ENCODE measurements at places on chromosomes 4 and X.

DNA sequence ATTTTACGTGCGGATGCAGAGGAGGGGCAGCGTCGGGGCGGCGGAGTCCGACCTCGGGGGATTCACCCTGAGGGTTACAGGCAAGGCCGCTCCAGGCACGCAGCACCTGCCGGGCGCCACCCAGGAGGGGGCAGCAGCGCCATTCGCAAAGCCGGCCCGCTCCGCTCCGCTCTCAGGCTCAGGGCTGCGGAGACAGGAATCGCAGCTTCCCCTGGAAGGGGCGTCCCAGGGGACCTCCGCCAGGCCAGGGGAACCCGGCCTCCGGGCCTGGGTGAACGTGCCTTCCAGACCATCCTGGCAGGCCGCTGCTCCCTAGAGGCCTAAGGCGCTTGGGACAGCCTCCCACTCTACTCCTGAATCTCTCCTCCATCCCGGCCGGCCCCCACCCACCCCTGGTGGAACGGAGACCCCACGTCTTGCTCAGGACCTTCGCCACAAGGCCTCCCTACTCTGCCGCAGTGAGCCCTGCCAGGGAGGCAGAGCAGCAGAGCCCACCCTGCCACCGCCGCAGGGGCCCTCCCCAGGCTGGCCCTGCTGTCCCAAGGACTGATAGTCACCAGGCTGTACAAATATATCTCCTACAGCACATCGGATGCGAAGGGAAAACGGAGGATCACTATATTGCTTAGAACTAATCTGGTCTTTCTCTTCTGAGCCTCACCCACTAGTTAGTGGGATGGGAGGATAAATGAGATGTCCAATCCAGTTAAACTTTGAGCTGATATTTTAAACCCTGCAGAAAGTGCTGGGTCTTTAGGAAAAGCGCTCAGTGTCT, 115.0 kb downstream of the SMIM20 start:
- no peak for DNase-seq

- no peak for DNase-seq
Observed at GRCh38 chr4:123415977-123416376, 19.4 kb downstream of the SPRY1 start.

DNA sequence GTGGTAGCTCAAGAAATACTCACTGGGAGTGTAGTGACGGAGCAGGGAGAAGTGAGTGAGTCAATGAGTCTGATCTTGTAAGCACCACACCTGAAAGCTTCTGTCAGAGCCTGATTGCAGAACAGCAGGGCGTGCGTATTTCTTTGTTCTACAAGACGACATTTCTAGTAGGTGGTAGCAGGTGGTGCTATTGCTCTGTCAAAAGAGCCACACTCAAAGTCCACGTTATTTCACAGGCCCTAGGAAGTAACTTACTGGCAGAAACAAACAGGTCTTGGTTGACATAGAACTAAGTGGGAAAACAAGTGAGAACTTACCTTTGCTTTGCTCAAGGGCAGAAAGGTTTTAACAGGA, 46.4 kb upstream of the SPRY1 start:
- peak; percentile 78 for DNase-seq

DNA sequence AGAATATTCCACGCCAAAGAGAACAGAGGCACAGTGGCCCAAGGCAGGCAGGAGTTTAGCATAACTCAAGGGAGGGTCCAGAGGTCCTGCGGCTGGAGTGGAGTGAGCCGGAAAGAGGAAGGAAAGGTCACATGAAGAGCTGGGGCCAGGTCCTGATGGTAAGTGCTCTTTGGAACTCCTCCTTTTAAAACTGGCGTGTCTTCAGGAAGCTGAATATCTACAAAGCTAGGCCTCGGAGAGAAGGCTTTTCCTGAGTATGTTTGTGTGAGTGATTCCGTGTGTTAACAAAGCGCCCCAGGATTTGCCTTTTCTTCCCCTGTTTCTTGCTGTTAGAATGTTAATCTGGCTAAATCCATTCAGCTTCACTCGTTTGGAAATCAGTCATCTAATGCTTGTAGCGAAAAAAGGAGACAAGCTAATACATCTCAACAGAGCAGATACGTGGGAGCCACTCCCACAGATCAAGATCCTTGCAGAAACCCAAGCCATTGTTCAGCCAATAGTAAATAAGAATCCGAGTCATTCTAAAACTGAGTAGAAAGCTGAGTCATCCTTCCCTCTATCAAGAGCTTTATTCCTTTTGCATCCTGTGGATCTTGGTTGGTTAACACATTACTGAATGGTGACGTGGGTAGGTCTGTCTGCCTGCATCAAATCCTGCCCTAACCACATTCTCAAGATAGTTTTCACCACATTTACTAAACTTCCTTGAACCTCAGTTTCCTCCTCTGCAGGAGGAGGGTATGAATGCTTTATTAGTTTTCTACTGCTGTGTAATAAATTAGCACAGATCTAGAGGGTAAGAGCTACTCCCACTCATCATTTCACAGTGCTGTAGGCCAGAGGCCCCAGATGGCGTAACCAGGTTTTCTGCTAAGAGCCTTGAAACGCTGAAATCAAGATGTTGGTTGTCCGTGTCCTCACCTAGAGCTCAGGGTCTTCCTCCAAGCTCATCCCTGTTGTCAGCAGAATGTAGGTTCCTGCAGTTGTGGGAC, 43.2 kb upstream of the RBM47 start:
- peak; percentile 63 for DNase-seq

GRCh38 chr4:156197216-156197615, 243.6 kb upstream of the CTSO start:
- no peak for DNase-seq

DNA sequence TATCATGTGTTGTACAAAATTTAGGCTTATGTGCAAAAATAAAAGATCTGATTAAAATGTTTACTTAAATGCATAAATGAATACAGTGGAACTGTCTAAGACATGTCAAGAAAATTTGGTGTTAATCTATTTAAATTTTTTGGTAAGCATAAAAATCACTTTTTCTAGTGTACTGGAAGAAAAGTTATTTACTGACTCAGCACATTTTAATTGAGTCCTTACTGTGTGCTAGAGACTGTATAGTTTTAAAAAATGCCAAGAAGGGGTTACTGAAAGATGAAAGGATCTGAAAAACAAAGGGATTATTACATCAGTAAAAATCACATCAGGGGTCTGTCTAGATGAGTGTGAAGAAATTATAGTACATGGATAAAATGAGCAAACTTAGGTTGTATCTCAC, 60.6 kb downstream of the RAPGEF2 start:
- no peak for DNase-seq

GRCh38 chr4:129353490-129353889, 257.5 kb downstream of the C4orf33 start:
- no peak for DNase-seq

DNA sequence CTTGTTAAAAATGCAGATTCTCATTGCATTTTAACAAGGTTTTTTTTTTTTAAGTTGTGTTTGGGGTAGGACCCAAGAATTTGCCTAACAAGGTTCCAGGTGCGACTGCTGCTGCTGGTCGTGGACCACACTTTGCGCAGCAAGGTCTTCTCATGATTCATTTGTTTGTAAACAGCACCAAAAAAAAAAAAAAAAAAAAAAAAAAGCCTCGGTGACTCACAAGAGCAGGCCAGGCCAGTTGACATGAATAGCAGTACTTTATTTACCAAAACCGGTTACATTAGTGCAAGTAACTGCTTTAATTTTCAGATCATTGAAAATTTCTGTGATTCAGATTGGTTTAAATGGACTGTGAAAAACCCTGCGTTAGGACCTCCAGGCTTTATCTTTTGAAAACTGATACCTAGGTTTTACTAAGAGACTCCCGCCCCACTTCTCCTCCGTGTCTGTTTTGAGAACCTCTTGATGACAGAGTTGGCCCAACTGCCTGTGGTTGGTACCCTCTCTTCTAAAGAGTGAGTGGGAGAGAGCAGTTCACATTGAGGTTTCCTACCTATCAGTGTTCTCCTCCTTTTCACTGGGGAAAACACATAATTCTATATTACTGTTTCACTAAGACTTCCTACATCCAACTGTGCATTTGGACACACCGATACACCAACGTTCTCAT, 86.2 kb downstream of the PHEX start:
- DNase-seq: no peak

DNA sequence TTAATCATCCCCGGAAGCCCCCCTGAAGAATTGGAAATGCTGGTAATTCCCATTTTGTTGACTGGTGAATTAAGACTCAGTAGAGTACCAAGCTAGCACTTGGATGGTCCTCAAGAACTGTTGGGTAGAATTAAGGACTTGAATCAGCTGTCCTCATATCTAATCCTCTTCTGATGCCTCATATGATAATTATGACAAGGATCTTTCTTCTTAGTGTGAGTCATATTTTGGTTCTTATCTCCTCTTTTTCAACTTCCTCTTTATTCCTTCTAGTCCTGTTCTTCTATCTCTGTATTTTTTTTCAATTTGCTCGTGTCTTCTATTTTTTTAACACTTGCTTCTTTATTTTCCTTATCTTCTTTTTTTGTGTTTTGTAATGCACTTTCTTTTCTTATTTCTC, 206.3 kb upstream of the ANXA3 start:
- DNase-seq: no peak

DNA sequence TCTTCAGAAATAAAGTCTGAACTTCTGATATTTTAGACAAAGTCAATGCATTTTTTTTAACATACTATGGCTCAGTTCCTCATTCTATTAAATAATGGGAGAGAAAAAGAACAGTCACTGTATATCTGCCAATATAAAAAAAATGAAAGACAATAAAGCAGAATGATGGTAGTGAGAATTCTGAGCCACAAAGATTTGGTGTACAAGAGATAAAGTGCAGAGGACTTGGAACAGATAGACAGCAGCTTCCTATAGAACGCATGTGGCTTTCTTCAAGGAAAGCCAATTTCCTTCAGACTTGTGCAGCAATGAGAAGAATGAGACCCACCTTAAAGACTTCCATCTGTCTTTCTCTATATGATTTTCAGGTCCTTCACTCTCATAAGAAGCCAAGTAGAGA, 39.7 kb downstream of the RASGEF1B start:
- DNase-seq: no peak

DNA sequence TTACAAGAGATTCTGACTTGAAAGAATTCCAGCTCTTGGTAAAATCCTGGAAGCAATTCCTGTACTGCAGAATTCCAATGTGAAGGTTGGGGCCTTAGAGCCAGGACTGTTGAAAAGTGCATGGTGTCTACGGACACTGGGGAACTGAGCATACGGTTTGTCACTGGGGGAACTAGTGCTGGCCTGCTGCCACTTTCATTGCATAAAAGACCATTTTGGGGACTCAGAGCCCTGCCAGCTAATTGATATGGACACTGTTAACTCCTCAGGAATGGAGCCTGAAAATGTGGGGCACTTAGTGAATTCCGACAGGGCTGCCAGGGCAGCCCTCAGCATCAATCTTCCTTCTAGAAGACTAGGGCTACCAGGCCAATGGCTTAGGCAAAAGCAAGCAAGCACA, 55.9 kb downstream of the AMOT start:
- DNase-seq: no peak

DNA sequence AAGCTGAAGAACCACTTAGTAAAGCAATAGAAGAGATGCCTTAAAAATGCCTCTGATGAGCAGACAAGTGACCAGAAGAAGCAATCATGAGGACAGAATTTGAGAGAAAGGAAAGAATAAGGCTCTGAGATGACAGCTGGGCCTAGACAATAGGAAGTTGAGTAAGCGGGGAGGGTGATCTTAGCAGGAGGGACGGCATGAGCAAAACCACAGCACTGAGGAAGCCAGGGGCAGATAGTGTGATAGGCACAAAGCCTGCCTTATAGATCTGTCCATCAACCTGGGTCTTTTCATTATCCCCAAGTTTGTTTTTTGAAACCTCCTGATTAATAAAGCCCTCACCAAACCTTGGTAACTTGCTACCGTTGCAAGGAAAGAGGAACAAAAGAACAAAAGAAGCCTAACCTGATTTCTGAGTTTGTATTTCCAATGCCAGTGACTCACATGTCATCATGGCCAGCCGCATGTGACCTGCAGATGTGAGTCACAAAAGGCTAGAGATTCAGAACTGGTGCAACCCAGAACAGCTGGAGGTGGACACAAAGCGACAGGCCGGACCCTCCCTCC, 55.7 kb upstream of the PPARGC1A start:
- DNase-seq: no peak

GRCh38 chrX:118522230-118522926, 26.8 kb downstream of the DOCK11 start:
- DNase-seq: no peak

- peak; percentile 58 for DNase-seq
Observed at GRCh38 chrX:49230500-49231232, 2.5 kb downstream of the CACNA1F start.

GRCh38 chr4:176788971-176789370, 3.8 kb downstream of the VEGFC start:
- no peak for DNase-seq

- DNase-seq: no peak
Observed at GRCh38 chr4:32133734-32134133, 1413.6 kb downstream of the PCDH7 start.

- DNase-seq: no peak
Observed at GRCh38 chrX:47568656-47569295, 7.8 kb downstream of the ARAF start.

GRCh38 chr4:74758551-74759145, 35.7 kb downstream of the BTC start:
- no peak for DNase-seq

GRCh38 chr4:64895031-64895430, 485.8 kb upstream of the TECRL start:
- no peak for DNase-seq

- no peak for DNase-seq
Observed at GRCh38 chr4:102730968-102731533, 29.7 kb downstream of the MANBA start.

DNA sequence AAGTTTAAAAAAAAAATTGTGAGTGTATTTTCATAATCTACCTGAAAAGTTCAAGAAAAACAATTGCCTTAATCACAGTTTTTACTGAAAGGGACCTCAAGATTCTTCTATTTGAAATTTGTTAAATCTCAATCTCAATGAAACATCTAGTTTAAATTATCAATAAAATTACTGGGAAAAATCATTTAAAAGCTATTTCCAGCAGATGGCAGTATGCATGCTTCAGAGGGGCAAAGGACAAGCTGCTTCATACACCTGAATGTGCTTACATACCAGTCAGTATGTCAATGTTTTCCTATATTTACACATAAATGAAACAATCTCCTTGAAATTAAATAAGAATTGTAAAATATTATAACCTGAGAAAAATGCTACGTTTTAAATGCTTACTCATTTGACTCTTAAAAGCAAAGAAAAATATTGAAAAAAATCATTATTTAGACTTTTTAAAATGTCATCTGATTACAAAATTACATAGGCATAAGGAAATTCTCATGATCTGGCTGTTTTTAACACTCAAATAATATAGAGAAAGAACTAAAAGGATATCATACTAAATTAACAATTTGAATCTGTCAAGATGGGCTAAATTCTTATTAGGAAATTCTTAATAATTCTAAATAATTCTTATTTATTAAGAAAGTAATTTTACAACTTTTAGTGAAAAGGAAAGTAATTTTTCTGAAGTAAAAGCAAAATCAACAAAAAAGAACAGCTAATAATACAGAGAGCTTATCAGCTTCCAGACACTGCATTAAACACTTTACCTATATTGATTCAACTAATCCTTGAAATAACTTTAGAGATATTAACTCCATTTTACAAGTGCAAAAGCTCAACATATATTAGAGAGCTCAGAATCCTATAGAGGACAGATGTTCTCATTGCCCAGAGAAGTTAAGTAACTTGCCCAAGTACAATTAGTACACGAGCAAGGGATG, 242.1 kb downstream of the ADAMTS3 start:
- peak; percentile 49 for DNase-seq

- DNase-seq: no peak
Observed at GRCh38 chr4:165519591-165519990, 140.8 kb downstream of the CPE start.
